Effector memory CD4-positive, alpha-beta T cell (primary cell): ENCODE measurements at places on chromosomes 5 and 9.

- no peak overlapping the region for H3K27ac ChIP-seq
- no peak overlapping the region for H3K4me3 ChIP-seq
- no peaks in the 10 kb centered on the region for H3K36me3 ChIP-seq
- peaks cover 2% of the 10 kb centered on the region for H3K4me1 ChIP-seq
Measured at GRCh38 chr9:137663584-137663983, 44.8 kb downstream of the EHMT1 start.

DNA sequence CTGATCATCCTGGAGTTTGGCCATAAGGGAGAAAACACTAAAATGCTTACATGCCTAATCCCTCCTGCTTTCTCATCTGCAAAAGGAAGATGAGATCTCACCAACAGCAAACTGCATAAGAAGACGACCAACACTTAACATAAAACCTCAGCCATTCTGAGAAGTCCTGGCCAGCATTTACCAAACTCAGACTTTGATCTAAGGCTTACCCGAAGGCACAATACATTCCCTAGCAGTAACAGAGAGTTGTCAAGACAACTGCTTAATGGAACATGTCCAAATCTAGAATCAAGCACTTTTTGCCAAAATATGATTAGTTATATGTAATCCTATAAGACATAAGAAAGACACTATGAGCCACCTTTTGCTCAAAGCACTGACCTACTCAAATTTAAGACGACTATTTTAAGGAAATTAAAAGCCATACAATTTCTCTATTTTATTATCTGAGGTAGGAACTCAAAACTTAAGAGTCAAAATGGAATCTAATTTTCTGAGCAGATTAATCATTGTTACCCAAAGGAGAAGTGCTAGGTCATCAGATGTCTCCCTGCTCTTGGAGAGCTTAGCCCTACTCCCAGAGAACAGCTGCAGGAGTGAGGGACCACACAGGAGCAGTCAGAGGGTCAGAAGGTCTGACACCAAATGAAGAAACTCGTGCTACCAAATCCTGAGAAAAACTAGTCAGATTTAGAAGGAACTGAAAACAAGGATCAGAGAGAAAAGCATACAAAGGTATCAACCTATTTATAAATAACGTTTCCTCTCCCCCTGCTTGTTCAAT lies 39.3 kb downstream of the EPB41L4A start:
- no peaks in the 10 kb centered on the region for H3K4me1 ChIP-seq
- H3K36me3 ChIP-seq, result no peaks in the 10 kb centered on the region
- H3K27me3 ChIP-seq, result no peaks in the 10 kb centered on the region

DNA sequence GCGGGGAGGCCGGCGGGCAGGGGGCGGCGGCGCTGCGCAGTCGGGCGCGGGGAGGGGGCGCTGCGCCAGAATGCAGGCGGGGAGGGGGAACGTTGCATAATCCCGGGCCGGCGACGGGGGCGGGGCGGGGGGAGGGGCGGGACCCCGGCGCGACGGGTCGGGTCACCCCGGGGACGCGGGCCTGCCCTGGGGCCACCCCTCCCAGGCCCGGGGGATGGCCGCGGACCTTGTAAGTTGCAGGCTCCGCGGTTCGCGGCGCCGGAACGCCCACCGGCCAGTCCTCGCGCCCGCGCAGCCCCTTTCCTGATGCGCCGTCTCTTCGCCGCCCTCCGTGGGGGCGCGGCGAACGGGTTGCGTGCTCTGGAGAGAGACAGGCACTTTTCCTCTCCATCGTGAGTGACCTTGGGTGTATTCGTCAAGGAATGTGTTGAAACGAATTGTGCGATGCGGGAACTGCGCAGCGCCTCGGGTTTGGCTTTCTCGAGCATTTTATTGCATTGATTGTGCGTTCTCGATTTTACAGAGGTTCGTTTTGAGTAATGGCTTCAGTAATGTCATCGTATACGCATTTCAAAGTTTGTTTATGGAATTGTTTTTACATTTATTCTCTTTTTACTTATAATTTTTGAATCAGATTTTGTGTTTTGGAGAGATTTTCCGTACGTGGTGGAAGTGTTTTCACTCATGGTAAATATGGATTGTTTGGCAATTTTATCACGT lies 802 bp downstream of the SPIN1 start:
- no peak for DNase-seq
- H3K4me1 ChIP-seq, result peaks cover 9% of the 10 kb centered on the region
- peak overlapping the region; percentile 65 for H3K4me3 ChIP-seq
- H3K27me3 ChIP-seq, result no peaks in the 10 kb centered on the region
- H3K36me3 ChIP-seq, result no peaks in the 10 kb centered on the region

DNA sequence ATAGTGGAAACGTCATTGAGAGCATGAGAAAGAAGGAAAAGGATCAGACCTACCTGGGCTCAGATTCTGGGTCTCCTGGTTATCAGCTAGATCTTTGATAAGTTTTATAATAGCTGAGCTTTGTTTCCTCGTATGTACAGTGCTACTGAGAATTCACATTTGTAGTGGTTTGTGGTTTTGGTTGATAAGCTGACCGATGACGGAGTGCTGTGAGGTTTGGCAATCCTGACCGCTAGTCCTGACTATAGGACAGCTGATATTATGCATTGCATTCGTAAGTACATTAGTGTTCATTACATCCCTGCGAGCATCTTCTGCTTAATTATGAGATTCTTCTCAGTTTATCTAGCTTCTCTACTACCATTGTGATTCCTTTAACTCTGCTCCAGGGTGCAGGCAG lies 190.7 kb upstream of the SLC27A6 start:
- no peak overlapping the region for H3K27ac ChIP-seq
- H3K4me3 ChIP-seq, result no peak overlapping the region
- H3K36me3 ChIP-seq, result no peaks in the 10 kb centered on the region
- DNase-seq, result no peak
- no peaks in the 10 kb centered on the region for H3K4me1 ChIP-seq

GRCh38 chr9:79470954-79471353 lies 100.8 kb upstream of the TLE4 start:
- H3K4me3 ChIP-seq, result no peak overlapping the region
- no peaks in the 10 kb centered on the region for H3K4me1 ChIP-seq

GRCh38 chr5:149550594-149551226 lies 529 bp downstream of the CSNK1A1 start:
- no peaks in the 10 kb centered on the region for H3K27me3 ChIP-seq
- peaks cover 16% of the 10 kb centered on the region for H3K4me1 ChIP-seq
- DNase-seq, result no peak

DNA sequence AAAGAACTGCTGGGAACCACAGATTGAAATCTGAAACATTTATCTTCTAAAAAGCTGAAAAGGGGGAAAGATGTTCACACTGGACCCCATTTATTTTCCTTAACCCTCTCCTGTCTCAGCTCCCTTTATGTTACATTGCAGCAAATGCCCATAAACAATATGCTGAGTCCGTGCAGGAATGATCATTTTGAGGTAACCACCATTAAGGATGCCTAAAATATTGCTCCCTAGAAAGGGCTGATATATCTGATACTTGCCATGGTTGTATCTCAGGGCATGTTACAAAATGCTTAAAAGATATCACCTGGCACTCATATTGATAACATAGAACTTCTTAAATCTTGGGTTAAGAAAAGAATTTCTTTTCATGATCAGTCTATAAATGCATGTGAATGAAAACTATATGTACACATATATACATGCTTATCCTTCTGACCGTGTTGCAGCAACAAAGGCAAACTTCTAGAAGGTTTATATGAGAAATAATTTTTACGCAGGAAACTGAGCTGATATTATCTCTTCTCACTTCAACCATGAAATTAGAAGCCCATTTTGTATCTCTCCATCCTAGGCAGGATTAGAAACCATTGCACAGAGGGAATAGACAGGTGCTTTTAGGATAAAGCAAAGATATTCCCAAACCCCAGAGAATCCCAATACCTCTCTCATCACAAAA lies 362.7 kb upstream of the SLC30A5 start:
- no peaks in the 10 kb centered on the region for H3K27me3 ChIP-seq
- no peak for DNase-seq
- no peaks in the 10 kb centered on the region for H3K4me1 ChIP-seq
- no peak overlapping the region for H3K4me3 ChIP-seq
- H3K27ac ChIP-seq, result no peak overlapping the region

GRCh38 chr9:77021922-77022782 lies 2.7 kb downstream of the FOXB2 start:
- no peak for DNase-seq
- peaks cover 16% of the 10 kb centered on the region for H3K4me1 ChIP-seq

DNA sequence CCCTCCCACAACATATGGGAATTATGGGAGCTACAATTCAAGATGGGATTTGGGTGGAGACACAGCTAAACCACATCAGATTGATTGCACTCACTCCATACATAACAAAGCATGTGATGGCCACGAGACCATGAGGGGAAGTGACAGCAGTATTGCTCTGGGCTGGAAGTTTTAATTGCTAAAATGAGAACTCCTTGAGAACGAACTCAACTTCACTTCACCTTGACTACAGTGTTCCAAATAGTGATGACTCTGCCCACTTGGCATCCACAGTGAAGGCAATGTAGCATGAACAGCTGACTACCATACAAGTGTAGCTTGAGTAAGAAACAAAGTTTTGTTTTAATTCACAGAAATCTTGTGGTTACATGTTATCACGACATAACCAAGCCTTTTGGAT lies 739 bp upstream of the SPINK7 start:
- no peaks in the 10 kb centered on the region for H3K27me3 ChIP-seq
- H3K4me1 ChIP-seq, result no peaks in the 10 kb centered on the region
- no peak for DNase-seq
- no peak overlapping the region for H3K27ac ChIP-seq
- no peaks in the 10 kb centered on the region for H3K36me3 ChIP-seq

- H3K4me3 ChIP-seq, result no peak overlapping the region
- no peak for DNase-seq
- H3K36me3 ChIP-seq, result no peaks in the 10 kb centered on the region
- no peaks in the 10 kb centered on the region for H3K4me1 ChIP-seq
Measured at GRCh38 chr5:172658961-172659501, 18.0 kb downstream of the NEURL1B start.

- no peak for DNase-seq
- no peaks in the 10 kb centered on the region for H3K4me1 ChIP-seq
- H3K27me3 ChIP-seq, result no peaks in the 10 kb centered on the region
- no peak overlapping the region for H3K4me3 ChIP-seq
- H3K36me3 ChIP-seq, result peaks cover 17% of the 10 kb centered on the region
Measured at GRCh38 chr5:115243412-115243811, 19.3 kb downstream of the PGGT1B start.

- DNase-seq, result no peak
- no peaks in the 10 kb centered on the region for H3K4me1 ChIP-seq
- no peak overlapping the region for H3K27ac ChIP-seq
- H3K4me3 ChIP-seq, result no peak overlapping the region
- no peaks in the 10 kb centered on the region for H3K27me3 ChIP-seq
Measured at GRCh38 chr5:39031041-39031440, 43.2 kb downstream of the RICTOR start.

- no peak for DNase-seq
- no peak overlapping the region for H3K4me3 ChIP-seq
- H3K4me1 ChIP-seq, result no peaks in the 10 kb centered on the region
- H3K27me3 ChIP-seq, result no peaks in the 10 kb centered on the region
- H3K27ac ChIP-seq, result no peak overlapping the region
Measured at GRCh38 chr9:70031141-70031545, 12.5 kb upstream of the MAMDC2 start.

DNA sequence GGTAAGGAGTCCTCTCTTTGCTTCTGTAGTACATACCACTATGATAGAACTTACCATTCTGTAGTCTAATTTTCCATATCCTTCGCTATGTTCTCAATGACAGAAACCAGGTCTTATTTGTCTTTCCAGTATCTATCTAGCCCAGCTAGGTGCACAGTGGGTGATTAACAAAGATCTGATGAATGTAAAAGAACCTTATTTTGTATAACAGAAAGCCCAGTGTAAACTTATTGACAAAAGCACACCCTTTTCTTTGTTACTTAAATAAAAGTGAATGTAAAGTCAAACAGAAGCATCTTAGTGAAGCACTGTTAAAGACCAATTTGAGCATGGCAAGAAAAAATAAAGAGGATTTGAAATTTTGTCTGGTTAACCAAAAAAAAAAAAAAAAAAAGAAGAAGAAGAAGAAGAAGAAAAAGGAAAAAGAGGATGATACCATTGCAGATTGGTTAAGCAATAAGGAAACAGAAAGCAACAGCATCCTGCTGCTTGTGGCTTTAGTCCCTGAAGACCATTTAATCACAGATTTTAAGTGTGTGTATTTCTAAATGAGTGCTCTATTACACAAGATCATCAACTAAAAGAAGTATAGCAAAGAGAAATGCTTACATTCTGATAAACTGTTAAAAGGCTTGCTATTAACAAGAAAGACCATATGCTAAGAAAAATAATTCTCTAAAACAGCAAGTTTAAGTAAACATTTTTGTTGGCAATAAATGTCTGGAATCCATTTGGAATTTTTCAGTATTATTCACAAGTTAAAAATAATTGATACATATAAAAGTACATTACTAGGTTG lies 21.2 kb downstream of the MEGF9 start:
- no peaks in the 10 kb centered on the region for H3K36me3 ChIP-seq
- H3K27ac ChIP-seq, result no peak overlapping the region
- DNase-seq, result no peak
- H3K27me3 ChIP-seq, result no peaks in the 10 kb centered on the region
- no peak overlapping the region for H3K4me3 ChIP-seq
- no peaks in the 10 kb centered on the region for H3K4me1 ChIP-seq

- H3K4me1 ChIP-seq, result no peaks in the 10 kb centered on the region
- no peak overlapping the region for H3K27ac ChIP-seq
- no peak overlapping the region for H3K4me3 ChIP-seq
- no peaks in the 10 kb centered on the region for H3K36me3 ChIP-seq
- H3K27me3 ChIP-seq, result no peaks in the 10 kb centered on the region
- DNase-seq, result no peak
Measured at GRCh38 chr5:132283423-132284043, 10.7 kb upstream of the SLC22A4 start.

DNA sequence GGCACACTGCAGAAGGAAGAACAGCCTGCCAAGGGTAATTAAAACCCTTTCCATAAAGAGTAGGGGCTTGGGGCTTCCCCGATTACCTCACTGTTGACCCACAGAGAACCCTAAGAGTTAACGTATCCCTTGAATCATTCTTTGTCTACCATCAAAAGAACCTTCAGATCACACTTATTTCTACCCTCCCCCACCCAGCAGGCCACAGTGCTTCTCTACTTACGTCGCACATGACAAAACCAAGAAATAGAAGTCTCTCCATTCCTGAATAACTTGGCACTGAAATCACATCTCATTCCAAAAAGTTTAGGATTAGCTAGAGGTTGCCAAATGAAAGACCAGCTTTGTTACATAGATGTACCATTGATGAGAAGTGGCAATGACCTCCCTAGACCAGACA lies 268.7 kb upstream of the GAS1 start:
- H3K36me3 ChIP-seq, result no peaks in the 10 kb centered on the region
- H3K27me3 ChIP-seq, result no peaks in the 10 kb centered on the region
- H3K27ac ChIP-seq, result no peak overlapping the region
- no peaks in the 10 kb centered on the region for H3K4me1 ChIP-seq

DNA sequence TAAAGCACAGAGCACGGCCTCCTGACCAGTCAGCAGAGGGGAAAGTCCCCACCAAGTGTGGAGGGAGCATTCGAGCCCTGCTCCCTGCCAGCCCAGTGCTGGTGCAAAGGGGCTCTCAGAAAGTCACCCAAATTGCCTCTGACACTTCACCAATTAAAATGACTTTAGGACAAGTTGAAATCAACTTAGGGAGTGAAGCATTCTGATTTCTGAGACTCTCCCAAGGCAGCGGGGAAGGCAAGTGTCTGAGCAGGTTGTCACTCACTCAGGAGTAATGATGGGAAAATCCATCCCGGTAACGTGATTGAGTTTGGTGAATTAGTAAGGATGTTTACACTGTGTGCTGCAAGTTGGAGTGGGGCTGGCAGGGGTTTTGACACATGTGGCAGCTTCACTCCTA lies 73.7 kb downstream of the PCDH1 start:
- H3K4me3 ChIP-seq, result no peak overlapping the region
- H3K36me3 ChIP-seq, result no peaks in the 10 kb centered on the region
- DNase-seq, result no peak
- no peak overlapping the region for H3K27ac ChIP-seq
- H3K27me3 ChIP-seq, result peaks cover 10% of the 10 kb centered on the region
